AG09319 (cell line): ENCODE measurements at places on chromosomes 7 and 10.

GRCh38 chr7:155282671-155283070, 15.0 kb upstream of the INSIG1 start:
- no peak for DNase-seq

DNA sequence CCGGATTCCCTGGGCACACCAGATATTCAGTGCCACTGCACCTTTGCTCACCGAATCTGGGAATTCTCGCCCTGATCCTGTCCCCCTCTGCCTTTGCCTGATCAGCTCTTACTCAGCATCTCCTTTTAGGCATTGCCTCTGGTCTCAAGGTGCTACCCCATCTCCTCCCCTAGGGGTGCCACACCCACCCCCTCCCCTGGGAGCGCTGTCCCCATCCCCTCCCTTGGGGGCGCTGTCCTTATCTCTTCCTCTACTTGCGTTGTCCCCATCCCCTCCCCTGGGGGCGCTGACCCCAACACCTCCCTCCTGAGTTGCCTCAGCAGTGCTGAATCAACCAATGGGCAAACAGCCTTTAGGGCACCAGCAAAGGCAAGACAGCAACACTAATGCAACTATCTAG, 686.9 kb upstream of the FOXK1 start:
- no peak for DNase-seq

DNA sequence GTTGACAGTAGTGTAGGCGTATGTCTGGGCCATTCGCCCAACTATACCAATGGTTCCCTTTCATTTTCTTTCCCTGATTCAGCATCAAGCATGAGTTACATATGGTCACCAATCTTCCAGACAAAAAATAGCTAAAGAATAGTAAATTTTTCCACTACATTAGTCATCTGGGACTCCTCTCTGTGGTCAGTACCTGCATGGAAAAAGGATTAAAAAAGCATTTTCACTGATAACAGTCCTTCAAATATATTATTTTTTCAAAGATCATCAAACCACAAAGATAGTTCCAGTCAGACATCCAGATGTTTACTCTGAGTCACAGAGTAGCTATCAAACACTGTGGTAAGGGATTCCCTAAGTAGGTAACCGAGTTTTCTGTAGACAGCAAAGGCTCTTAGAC, 302.6 kb upstream of the SEMA3D start:
- DNase-seq, result no peak

DNA sequence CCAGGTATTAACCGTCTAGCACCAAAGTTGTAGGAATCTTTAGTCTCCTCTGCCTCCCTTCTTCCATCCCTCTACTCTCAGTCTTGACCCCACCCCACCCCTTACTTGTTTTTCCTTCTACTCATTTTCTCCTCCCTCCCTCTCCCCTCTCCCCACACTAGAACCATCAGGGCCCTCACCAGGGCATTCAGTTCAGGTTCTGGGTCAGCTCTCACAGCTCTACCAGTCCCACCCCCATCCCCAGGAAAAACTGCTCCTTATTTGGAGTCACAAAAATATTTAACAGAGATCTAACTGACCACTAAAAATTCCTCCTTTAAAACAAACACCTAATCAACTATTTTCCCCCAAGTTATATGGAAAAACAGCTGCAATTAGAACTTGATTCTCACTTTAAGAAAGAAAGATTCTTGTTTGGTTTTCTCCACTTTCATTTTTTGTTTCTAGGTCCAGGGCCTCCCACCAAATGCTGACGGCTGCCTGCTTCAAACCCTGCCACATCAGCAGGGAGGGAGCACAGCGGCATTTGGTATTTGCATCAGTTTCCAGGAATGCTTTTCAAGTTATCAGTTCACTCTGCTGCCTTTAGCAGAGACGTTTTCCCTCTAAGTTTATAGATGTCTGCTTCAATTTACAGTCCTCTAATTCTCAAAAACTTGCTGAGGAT, 2.8 kb upstream of the COL1A2 start:
- peak; percentile 70 for DNase-seq

DNA sequence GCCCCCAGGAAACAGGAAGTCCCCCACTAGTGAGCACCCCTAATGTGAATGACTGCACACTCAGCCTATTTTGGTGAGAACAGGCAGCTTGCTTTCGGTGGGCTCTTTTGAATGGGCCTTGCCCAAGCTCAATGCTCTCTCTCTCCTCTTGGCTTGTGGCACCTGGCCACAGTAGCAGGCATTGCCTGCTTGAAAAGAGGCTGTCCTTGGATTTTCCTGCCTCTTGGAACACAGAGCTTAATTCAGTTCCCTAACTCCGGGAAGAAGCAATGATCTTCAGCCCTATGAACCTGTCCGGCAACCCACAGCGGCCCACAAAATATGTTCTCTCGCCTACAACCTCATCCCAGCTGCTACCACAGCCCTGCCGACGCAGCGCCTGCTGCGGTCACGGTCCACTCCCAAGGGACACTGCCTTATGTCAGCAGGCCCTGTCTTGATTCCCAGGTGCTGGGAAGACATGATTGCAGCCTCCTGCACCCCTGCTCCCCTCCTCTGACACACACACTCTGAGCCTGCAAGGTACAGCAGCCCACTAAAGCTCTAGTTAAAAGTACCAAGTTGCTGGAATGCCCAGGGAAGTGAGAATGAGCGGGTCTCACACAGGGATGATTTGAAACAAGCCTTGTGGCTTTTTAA, 715.5 kb upstream of the GALNT17 start:
- DNase-seq, result no peak

DNA sequence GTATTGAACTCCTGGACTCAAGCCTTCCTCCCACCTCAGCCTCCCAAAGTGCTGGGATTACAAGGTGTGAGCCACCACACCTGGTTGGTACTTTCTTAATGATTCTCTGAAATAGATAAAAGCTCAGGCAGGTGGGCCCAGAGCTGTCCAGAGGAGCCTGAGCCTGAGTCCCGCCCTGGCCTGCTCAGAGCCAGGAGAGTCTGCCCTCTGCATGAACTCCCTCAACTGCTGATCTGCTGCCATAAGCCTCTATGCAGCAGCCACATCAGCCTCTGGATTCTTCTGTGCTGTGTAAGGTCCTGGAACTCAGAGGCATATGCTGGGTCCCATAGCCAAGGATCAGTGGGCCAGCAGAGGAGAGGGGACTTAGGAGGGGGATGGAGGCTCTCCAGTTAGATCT, 23.1 kb upstream of the DDIT4 start:
- DNase-seq, result no peak

- DNase-seq, result no peak
These were observed 700.2 kb downstream of the PARD3 start for GRCh38 chr10:34114914-34115313.

DNA sequence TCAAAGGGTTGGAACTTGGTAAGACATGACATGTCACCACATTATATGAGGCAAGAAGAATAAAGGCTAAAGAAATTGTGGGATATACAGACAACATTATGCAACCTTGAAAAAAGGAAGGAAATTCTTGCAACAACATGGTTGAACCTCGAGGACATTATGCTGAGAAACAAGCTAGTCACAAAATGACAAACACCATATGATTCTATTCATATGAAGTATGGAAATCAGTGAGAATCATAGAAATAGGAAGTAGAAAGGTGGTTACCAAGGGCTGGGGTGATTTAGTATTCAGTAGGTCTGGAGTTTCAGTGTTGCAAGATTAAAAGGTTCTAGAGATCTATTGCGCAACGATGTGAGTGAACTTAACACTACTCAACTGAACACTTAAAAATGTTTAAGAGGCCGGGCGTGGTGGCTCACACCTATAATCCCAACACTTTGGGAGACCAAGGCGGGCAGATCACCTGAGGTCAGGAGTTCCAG, 126.9 kb upstream of the TBX20 start:
- DNase-seq, result no peak

- peak; percentile 5 for DNase-seq
These were observed 106.4 kb downstream of the CAMK1D start for GRCh38 chr10:12455766-12456165.

- no peak for DNase-seq
These were observed 492 bp upstream of the VCL start for GRCh38 chr10:73997461-73997786.

DNA sequence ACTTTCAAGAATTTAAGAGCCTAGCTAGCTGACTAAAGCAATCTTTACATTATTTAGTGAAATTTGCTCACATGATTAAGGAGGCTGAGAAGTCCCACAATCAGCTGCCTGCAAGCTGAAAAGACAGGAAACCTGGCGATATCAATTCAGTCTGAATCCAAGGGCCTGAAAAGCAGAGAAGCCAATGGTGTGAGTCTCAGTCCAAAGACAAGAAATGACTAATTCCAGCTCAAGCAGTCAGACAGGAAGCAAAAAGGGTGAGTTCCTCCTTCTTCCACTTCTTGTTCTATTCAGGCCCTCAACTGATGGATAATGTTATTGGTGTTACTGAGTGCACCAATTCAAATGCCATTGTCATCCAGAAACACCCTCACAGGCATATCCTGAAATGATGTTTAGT, 1231.6 kb upstream of the CELF2 start:
- no peak for DNase-seq
